HEK293T (cell line): ENCODE measurements at places on chromosomes 16 and 17.

GRCh38 chr16:15820837-15821236, 36.0 kb downstream of the MYH11 start:
- DNase-seq = no peak

GRCh38 chr17:43868226-43868994, 21.4 kb downstream of the CD300LG start:
- DNase-seq = no peak

- DNase-seq = no peak
Measured at GRCh38 chr16:66084306-66084705, 282.2 kb upstream of the CDH5 start.

DNA sequence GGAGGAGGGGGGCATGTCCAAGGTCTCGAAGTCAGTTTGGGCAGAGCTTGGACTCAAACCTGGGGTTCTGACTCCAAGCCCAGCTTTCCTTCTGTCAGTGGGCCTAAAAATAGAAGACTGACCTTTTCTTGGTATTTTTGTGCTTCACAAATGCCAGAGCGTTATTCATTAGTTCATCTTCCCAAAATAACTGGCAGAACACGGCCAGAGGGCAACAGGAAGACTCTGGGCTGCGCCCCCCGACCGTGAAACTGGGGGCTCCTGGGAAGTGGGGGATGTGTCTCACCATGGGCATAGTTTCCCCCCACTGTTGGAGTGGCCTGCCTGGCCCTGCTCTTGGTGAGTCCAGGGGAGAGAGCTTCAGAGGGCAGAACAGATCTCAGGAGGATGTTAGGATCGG, 94.0 kb downstream of the SOCS1 start:
- DNase-seq = no peak

GRCh38 chr16:21130811-21131210, 19.8 kb downstream of the DNAH3 start:
- no peak for DNase-seq

DNA sequence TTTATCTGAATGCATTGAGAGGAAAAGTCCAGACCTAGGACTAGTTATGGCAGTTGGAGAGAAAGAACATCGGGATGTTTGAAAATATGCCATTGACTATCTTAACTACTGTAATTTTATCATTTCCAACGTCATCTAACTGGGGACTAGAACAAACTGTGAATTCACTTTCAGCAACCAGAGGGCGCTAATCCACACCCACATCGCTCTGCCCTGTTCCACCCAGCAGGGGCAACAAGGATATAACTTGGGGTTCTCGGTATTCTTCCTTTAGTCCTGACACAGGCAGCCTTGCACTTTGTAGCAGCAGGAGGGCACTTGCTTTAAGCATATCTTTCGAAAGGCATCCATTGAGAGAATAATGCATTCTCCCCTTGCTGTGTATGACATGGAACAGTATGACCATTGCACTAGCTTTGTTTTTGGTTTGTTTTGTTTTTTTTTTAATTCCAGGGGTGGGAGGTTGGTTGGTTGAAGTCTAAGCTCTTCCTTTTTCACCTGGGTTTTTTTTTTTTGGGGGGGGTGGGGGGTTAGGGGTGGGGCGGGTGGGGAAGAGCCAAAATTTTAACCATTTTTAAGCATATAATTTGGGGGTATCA, 31.5 kb downstream of the SIAH1 start:
- peak; percentile 74 for DNase-seq

- no peak for DNase-seq
Measured at GRCh38 chr16:88349153-88349902, 33.4 kb upstream of the ZNF469 start.

DNA sequence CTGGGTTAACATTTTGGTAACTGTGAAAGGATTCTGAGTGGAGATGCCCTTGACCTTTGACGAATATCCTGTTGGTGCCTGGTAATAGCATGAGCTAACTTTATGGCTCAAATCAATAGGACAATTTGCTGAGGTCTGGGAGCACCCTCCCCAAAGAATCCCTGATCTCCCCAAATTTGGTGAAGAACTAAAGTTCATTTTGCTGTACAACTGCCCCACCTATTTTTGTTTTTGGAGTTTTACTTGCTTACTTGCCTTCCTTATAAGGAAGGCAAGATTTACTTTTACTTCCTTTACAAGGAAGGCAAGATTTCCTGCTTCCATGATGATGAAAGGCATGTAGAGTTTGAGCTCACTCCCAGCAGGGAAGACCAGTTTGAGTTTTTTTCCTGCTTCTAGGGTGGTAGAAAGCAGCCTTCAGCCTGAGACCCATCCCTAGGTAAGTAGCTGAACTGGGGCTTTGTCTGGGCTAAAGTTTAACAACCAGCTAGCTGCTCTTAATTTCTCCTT, 2.8 kb downstream of the KRTAP4-9 start:
- DNase-seq = no peak

- no peak for DNase-seq
Measured at GRCh38 chr17:57498443-57498842, 242.1 kb downstream of the MSI2 start.

DNA sequence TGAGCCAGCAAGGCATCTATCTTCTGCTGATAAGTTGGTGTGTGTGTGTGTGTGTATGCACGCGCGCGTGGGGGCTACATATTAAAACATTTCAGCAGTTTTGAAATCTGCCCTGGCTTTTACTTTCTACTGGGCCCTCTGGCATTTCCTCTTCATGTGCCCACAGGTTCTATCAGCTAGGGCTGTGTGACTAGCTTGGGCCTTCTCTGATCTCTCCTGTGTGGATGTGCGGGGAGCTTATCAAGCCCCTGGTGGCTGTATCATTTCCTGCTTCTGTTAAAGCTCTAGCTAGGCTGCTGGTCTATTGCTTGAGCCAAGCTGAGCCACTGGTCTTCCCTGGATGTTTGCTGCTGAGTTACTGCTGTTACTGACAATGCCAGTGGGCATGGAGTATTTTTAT, 132.5 kb downstream of the AATF start:
- no peak for DNase-seq

DNA sequence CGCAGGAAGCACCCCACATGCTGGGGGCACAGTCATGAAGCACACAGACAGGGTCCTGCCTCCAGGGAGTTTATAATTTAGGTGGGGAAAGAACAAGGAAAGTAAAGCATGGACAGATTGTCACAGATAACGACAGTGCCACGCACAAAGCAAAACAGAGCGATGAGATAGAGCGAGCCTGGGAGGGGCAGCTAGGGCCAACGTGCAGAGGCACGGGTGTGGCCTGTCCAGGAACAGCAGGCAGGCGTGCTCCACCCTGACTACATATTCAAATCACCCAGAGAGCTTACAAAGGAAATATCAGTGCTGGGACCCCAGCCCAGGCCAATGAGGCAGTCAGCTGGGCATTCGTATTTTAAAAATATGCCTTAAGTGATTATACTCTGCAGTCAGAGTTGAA, 16.8 kb downstream of the LGALS9 start:
- no peak for DNase-seq

DNA sequence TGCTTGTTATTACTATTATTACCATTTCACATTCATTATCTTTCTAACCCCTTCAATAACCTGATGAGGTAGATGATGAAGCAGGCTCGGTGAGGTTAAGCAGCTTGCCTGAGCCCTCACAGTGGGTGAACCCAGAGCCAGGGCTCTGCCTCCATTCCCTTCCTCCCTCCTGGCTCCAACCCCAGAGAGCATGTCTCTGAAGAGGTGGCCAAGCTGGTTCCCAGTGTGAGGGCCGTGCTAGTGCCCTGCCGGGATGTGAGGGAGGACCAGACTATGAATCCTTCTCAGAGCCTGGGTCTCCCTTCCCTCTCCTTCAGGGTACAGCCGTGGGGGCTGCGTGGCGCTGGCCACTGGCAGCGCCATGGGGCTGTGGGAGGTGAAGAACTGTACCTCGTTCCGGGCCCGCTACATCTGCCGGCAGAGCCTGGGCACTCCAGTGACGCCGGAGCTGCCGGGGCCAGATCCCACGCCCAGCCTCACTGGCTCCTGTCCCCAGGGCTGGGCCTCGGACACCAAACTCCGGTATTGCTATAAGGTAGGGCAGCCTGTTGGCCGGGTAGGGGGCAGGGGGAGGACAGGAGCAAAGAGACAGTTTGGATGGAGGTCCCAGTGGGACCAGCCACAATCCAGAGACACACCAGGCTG, 49.6 kb downstream of the MRC2 start:
- DNase-seq = no peak

GRCh38 chr17:60395508-60396065, 3.7 kb upstream of the USP32 start:
- DNase-seq = no peak

GRCh38 chr16:1979271-1980029, 1.8 kb downstream of the NOXO1 start:
- DNase-seq = no peak

DNA sequence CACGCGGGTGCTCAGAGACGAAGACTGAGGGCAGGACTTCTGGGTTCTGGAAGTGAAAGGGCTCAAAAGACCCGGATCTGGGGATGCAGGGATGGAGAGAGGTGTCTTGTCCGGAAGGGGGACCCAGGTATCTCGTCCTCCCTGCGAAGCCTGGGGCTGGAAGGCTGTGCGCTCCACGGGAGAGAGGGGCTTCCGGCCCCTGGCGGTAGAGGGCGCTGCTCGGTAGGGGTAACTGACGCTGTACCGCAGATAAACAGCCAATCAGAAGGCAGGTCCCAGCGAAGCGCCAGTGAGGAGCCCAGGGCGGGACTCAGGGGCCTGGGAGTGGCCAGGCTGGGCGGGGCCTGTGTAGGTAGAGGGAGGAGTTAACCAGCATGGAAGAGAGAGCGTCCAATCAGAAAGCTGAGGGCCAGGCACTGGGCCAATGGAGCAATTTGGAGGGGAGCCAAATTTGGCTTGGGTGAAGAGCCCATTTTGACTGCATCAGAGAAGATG, 804 bp downstream of the TGFB1I1 start:
- DNase-seq = peak; percentile 83

- DNase-seq = no peak
Measured at GRCh38 chr16:81138831-81139557, 42.8 kb upstream of the GCSH start.

DNA sequence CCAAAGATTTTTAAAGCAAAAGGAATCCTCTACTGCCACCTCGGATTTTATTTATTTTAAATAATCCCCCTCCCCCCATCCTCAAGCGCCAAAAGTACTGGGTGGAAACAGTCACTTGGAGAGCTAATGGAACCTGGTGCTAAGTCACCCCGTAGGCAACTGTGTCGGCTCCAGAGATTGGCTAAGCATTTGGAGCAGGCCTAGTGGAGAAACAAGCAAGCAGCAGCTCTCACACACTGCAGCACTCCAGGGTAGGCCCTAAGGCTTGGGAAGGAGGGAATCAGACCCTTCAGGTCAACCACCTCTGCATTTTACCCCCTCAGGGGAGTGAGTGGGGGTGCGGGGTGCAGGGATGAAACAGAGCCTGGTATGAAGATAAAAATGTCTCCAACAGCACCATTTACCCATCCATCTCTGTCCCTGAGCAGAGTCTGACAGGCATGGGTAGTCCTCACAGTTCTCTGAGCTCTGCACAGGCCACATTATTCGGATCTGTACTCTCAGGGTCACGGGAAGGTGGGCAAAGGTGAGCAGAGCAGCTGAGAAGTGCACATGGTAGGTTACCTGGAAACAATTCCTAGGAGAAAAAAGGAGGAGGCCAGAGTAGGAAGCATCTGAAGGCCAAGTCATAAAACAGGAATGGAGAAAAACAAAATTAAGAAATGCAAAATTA, 27.2 kb upstream of the STAC2 start:
- DNase-seq = peak; percentile 41

DNA sequence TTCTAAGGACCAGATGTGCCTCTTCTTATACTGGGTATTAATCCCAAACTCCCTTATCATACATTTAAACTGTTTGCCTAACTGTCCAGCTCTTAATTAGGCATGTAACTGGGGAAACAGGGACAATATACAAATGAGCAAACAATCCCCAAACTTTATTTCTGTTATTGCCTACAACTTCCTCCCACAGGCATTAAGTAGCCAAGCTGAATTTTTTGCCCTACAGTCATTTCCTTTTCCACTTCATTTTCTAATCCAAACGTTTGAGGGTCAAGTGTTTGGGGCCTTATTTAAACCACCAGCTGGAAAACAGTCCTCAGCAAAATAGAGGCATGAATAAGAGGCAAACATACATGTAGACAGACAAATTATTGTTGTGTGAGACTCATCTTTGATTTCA, 77.4 kb upstream of the CCL2 start:
- no peak for DNase-seq

- DNase-seq = no peak
Measured at GRCh38 chr17:3848229-3848835, 2.3 kb upstream of the NCBP3 start.

GRCh38 chr16:73845238-73846006, 451.2 kb upstream of the PSMD7 start:
- no peak for DNase-seq

DNA sequence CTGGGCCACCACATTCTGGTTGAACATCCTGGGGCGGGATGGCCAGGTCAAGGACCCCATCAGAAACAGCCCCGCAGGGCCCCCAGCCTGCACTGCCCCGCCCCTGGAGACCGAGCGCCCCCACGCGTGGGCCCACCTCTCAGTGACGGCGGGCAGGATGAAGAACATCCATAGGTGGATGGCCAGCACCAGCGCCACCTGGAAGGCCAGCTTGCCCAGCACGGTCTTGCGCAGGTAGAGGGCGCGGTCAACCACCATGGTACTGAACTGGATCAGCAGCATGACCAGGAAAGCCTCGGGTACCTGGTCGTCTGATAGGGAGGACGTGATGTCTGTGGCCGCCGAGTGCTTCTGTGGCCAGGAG, 13.6 kb downstream of the CTU2 start:
- DNase-seq = no peak

GRCh38 chr16:15765880-15766279, 90.9 kb downstream of the MYH11 start:
- peak; percentile 58 for DNase-seq

- DNase-seq = no peak
Measured at GRCh38 chr16:47947723-47948122, 208.1 kb downstream of the ABCC12 start.

- no peak for DNase-seq
Measured at GRCh38 chr17:77924757-77925336, 33.7 kb upstream of the TNRC6C start.

GRCh38 chr17:80458016-80458415, 18.4 kb downstream of the NPTX1 start:
- no peak for DNase-seq

DNA sequence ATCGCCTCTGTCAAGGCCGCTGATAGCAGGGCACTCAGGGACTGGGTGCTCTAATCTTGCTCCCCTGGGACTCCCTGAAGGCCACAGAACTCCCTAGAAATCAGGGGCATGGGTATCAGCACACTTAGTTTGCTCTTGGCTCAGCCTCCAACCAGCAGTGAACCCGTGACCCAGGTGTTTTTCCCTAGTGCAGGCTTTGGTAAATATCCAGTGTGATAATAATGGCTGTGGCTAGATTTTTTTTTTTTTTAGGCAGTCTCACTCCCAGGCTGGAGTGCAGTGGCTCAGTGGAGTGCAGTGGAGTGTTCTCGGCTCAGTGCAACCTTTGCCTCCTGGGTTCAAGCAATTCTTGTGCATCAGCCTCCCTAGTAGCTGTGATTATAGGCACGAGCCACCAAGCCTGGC, 10.3 kb downstream of the NUPR1 start:
- DNase-seq = no peak

GRCh38 chr16:83990492-83990891, 22.4 kb downstream of the NECAB2 start:
- no peak for DNase-seq
